ENCODE measurements at places on chromosomes 2 and 18.

- no peak for DNase-seq
Observed at GRCh38 chr2:167875529-167875928, 371.9 kb downstream of the STK39 start.

- no peak for DNase-seq
Observed at GRCh38 chr2:182019731-182020130, 34.1 kb downstream of the PPP1R1C start.

GRCh38 chr2:168375195-168375798 lies 80.8 kb upstream of the CERS6 start:
- no peak for DNase-seq

DNA sequence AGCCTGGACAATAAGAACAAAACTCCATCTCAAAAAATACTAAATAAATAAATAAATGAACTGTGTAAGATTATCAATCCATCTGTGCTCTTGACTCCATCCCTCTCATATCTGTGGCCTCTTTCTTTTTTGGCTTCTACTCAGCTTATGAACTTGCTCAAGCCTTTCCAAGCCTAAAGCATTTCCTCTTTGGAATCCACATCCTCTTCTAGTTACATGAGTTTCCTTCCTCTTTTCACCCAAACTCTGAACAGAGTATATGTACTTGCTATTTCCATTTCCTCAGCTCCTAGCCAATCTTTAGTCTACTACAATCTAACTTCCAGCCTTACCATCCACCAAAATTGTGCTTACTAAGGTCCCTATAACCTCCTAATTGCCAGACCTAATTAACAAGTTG lies 2.5 kb upstream of the DNAJC10 start:
- DNase-seq = no peak

DNA sequence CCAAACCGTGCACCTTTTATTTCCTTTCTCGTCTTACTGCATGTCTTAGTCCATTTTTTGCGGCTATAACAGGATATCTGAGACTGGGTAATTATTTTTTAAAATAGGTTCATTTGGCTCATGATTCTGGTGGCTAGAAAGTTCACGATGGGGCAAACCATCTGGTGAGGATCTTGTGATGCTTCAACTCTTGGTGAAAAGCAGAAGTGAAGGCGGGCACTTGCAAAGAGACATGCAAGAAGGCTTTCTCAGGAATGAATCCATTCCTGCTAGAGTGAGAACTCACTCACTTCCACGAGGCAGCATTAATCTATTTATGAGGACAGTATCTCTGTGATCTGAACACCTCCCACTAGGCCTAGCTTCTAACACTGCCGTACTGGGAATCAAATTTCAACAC lies 327.1 kb upstream of the RBMS1 start:
- no peak for DNase-seq

DNA sequence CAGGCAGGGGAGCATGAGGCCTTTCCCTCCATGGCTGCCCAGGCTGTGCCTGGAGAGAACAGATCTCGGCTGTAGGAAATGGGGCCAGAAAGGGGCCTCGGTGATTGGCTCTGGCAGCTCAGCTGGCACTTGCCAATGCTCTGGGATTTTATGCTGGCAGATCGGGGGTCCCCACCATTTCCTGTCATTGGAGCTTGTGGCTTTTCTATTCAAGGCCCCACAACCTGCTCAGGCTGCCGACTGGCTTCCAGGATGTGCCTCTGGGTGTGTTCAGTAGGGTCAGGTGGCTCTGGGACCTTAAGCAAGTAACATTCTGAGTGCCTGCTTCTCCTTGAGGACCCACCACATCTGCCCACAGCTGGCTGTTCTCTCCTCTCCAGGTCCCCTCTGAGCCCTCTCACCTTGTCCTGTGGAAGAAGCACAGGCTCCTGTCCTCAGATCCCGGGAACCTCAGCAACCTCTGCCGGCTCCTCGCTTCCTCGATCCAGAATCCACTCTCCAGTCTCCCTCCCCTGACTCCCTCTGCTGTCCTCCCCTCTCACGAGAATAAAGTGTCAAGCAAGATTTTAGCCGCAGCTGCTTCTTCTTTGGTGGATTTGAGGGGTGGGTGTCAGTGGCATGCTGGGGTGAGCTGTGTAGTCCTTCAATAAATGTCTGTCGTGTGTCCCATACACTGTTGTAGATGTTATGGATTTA lies 4.2 kb downstream of the GNLY start:
- no peak for DNase-seq

DNA sequence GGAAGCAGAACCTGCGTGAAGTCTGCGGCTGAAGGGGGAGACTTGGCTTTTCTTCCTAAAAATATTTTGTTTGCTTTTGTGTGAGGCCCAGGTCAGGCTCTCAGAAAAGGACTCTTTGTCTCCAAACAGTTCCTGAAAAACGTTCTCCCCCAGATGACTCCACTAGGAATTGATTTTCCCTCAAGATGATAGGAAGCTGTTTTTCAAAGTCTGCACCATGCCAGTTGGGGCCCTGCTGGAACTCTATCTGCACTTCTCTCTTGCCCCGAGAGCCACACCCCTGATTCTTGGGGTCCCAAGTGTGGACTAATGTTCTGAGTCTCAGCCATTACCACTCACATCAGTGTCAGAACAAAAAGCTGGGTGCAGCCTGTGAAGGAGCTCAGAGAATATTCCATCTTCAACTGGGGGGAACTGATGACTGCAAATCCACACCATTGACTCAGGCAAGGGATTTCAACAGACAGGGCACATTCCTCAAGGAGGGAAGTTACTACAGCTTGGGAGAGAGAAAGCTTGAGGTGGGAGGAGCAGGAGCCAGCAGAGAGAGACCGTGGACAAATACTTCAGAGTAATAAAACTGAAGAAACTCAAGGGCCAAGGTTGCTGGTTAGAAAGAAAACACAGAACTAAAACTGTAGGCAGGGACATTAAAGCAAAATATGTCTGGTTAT lies 768.3 kb downstream of the RNF144A start:
- DNase-seq = no peak

GRCh38 chr2:63788071-63788470 lies 53.6 kb upstream of the UGP2 start:
- no peak for DNase-seq

All from uterus (tissue), 4 donors.